Omental fat pad (tissue), 4 donors: ENCODE measurements at places on chromosomes 13 and 19. TPM values are rescaled to one million over a fixed set of nuclear protein-coding genes. Genes with fewer than 3 reads are reported as not detected.

- no peak for DNase-seq
Measured at GRCh38 chr13:47639738-47640447, 361.2 kb downstream of the SUCLA2 start.

- DNase-seq = no peak
Measured at GRCh38 chr13:51035978-51036377, 75.1 kb downstream of the C13orf42 start.

DNA sequence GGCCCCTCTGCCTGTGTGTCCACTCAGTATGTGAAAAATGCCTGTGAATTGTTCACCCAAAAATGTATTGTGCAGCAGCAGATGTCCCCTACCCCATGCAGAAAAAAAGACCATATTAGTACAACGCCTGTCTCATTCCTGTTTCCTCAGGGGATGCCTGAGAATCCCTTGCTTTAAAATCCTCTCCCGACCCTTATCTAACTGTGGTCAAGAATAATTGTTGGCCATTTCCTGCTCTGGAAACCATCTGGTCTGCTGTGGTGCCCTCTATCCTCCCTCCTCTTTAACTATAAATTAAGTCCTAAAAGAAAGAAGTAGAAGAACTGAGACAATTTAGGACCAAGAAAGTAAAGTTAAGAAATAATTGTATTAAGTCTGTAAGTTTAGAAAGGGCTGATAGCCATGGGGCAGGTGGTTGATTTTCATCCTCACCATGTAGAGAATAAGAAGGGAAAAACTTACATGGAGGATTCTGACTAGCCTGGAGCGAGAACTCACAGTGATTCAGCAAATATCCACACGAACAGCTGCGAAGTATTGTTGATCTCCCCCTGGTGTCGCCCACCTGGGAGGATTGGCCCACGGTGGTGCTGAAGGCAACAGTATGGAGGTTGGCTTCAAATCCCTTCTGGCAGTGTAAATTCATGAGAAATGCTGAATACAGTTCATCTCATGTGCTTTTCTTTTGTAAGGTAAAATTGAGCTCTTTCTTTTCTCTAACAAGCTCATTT is 85.6 kb downstream of the COL4A2 start:
- DNase-seq = no peak

DNA sequence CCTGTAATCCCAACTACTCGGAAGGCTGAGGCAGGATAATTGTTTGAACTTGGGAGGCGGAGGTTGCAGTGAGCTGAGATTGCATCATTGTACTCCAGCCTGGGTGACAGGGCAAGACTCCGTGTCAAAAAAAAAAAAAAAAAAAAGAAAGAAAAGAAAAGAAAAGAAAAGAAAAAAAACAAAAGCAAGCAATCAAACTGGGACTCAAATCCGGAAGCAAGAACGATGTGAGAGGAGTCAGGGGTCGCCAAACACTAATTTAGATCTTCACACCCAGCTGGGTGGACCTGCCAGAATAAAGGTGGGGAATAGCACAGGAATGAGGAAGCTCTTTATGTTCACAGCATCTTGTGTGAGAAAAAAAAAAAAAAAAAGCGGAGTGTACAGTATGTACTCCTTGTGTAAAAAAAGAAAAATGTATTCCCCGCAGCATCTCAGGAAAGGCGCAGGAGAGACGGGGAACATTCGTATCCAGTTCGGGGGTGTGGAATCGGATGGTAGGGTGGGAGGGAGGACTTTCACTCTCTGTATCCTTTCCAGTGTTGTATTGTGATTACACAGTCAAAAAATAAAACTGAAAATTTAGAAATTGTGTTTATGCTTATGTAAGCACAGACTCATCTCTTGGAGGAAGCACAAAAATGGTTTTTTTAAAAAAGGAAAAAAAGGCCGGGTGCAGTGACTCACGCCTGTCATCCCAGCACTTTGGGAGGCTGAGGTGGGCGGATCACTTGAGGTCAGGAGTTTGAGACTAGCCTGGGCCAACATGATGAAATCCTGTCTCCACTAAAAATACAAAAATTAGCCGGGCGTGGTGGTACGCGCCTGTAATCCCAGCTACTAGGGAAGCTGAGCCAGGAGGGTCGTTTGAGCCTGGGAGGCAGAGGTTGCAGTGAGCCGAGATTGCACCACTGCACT is 7.6 kb downstream of the DNAJB1 start:
- DNase-seq = no peak

- DNase-seq = no peak
Measured at GRCh38 chr13:92769046-92769445, 457.6 kb upstream of the GPC6 start.

- no peak for DNase-seq
Measured at GRCh38 chr19:2018752-2019151, 3.2 kb upstream of the BTBD2 start.

- no peak for DNase-seq
Measured at GRCh38 chr19:4802711-4803110, 11.2 kb downstream of the FEM1A start.

The ZNF431 gene
- total RNA-seq = 12.5 TPM
